Fibroblast of the aortic adventitia (primary cell): ENCODE measurements at places on chromosomes 3 and 15. TPM values are rescaled to one million over a fixed set of nuclear protein-coding genes. Genes with fewer than 3 reads are reported as not detected.

- DNase-seq = peak; percentile 64
Measured at GRCh38 chr3:4474683-4475490, 7.8 kb upstream of the SUMF1 start.

Gene ALS2CL
- total RNA-seq = 0.16 and 0.18 TPM in 2 replicates

- DNase-seq = no peak
Measured at GRCh38 chr3:20652231-20652986, 466.4 kb upstream of the SGO1 start.

- no peak for DNase-seq
Measured at GRCh38 chr15:74137537-74137894, 7.1 kb downstream of the ISLR2 start.

- no peak for DNase-seq
Measured at GRCh38 chr3:149581248-149581647, 76.6 kb downstream of the WWTR1 start.

Gene GP5
- 0.09 and 0.49 TPM in 2 replicates for total RNA-seq

GRCh38 chr3:76024640-76025039, 239.3 kb upstream of the ZNF717 start:
- no peak for DNase-seq

- no peak for DNase-seq
Measured at GRCh38 chr3:116114586-116114985, 330.7 kb downstream of the LSAMP start.

DNA sequence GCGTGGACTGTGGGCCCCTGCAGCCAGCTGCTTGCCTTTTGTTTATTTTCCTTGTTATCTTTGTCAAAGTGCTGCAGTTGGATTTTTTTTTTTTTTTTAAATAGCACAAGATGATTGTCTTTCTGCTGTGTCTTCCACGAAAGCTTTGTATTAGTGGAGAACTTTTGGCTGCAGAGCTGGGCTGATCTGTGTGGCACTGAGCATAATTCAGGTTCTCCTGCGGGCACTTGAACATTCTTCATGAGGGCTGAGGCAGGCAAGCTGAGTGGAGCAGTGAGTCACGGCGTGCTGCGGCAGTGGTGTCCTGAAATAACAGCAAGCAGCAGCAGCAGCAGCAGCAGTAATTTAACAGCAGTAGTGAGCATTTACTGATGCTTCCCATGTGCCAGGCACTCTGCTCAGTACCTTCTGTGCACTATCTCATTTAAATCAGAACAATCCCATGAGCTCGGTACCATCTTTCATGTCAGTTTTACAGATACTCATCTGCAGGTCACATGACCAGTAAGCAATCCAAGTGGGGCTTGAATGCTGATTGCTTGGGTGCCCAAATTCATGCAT, 45.8 kb downstream of the MITF start:
- DNase-seq = peak; percentile 66

- DNase-seq = no peak
Measured at GRCh38 chr3:32837366-32837765, 19.6 kb downstream of the TRIM71 start.

Gene ABI3BP
- 83.2 and 108 TPM in 2 replicates for total RNA-seq

Gene CD96
- 0.09 TPM in 1 of 2 replicates, not detected in the other for total RNA-seq

Gene TEX9
- 8.3 and 12.5 TPM in 2 replicates for total RNA-seq

Gene GOLGA6L9
- total RNA-seq = 1.2 and 6.3 TPM in 2 replicates

Gene LOXL1
- total RNA-seq = 53.4 and 176 TPM in 2 replicates

DNA sequence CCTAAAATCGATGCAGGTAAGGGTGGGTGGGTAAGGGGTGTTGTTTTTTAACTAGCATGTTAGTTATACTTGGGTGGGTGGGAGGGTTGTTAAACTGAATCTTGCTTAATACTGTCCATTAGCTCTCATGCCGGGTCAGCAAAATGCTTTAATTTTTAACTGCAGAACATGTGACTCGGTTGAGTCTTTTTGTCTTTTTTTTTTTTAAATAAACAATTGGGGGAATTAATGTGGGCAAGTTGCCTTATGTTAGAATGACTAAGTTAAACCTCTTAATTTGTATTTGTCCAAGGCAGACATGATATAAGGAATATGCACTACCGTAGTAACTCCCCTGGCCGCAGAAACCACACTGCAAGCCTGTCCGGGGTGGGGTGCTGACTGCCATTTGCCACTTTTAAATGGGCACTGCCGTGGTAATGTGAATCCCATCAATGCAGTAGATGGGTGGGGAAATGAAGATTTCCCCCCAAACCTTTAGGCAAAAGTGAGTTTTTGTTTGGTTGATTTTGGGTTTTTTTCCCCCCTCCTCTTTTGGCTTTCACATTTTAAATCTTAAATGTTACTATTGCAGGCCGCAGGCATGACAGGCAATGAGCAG, 54.3 kb upstream of the CCR4 start:
- DNase-seq = no peak

DNA sequence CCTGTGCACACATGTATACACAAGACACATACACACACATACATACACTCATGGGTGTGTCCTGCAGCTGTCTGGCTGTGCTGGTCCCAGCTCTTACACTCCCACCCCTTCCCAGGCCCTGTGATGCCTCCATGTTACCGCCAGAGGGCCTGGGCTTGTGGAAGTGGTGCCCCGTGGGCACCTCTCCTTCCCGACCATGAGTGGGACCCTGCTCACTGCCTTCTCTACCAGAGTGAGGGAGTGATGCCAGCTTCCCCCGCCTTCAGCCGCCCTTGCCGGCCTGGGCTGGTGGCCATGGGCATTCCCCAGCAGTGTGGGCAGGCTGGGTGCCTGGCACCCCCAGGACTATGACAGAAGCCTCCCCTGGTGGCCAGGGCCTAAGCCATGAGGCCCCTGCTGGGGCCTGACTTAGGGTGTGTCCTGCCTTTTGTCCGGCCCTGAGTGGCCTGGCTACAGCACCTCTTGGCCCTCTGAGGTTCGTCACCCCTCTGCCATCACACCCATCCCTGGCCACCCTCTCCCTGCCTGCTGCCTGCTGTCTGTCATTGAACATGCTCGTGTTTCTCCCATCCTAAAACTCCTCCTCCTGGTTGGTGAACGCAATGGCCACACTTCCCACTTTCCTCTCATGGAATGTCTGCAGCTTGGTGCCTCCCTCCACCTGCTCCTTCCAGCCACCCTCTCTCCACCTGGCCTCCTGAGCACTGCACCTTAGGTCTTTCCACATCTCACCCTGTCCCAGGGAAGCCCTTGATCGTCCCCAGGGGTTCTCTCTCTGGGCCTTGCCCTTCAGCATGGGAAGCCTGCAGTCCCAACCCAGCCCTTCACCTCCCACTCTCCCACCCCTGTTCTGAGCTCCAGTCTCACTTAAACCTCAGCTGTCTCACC, 14.6 kb downstream of the HDAC11 start:
- DNase-seq = peak; percentile 42

- DNase-seq = peak; percentile 87
Measured at GRCh38 chr3:123723522-123724168, 138.8 kb upstream of the HACD2 start.

GRCh38 chr3:12395349-12396012, 88.8 kb upstream of the TSEN2 start:
- peak; percentile 20 for DNase-seq

Gene TMEM45A
- 13.7 and 50.6 TPM in 2 replicates for total RNA-seq

Gene STRA6
- 0.18 and 0.25 TPM in 2 replicates for total RNA-seq

GRCh38 chr3:42852441-42852840, 23.2 kb downstream of the CYP8B1 start:
- no peak for DNase-seq

- no peak for DNase-seq
Measured at GRCh38 chr15:69725275-69725674, 272.7 kb downstream of the RPLP1 start.

GRCh38 chr15:48644467-48644826, 1.1 kb downstream of the FBN1 start:
- peak; percentile 64 for DNase-seq

DNA sequence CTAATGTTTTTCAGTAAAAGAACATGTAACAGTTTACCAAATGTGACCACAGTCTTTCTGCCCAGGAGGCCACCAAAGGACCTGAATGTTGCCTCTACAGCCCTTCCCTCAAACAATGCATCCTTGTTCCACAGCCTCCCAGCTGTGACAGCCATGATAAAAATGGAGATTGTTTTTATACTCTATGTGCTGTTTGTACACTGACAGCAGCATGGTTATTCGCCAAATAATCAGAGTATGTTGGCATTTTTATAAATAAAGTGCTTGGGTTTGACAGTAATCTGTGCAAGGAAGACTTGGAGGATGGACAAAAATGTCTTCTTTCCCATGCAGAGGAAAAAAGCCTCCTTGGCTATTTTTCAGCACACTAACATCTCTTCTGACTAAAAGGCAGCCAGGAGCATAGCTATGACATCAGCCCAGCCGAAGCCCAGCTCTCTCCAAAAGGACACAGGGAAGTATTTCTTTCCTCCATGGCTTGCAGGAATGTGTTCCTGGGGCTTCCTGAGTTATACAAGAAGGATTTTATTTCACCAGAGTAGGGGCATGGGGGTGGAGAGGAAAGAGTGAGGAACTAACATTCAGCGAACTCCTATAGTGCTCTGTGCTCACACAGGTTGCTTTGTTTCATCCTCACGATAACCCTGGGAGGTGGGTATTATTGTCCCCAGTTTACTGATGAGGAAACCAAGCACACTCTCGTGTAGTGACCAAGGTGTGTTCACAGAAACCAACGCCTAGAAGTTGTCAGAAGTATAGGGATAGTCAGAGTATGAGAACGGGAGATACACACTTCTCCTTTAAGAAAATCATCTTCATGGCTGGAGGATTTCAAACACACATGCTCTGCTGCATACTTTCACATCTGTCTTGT, 339.7 kb downstream of the MECOM start:
- DNase-seq = peak; percentile 92

Gene CISH
- total RNA-seq = 0.98 and 1.4 TPM in 2 replicates

DNA sequence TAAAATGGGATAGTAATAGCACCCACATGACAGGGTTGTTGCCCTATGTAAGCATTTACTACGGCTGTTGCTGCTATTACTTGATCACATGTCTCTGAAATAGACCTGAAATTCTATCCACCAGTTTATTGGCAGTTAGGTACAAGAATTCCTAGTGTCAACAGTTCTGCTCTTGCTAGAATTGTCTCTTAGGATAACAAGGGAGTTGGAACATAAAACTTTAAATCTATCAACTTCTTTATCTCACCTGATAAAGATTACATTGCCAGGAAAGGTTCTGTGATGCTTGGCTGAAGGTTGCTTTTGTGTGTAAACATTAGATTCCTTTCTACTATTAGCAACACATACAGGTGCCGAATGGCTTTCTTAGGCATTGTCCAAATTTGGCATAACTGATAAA, 38.7 kb downstream of the ATP13A4 start:
- DNase-seq = no peak

- peak; percentile 98 for DNase-seq
Measured at GRCh38 chr3:157088601-157089454, 71.1 kb downstream of the CCNL1 start.

- DNase-seq = no peak
Measured at GRCh38 chr3:166187237-166187636, 350.0 kb upstream of the BCHE start.

DNA sequence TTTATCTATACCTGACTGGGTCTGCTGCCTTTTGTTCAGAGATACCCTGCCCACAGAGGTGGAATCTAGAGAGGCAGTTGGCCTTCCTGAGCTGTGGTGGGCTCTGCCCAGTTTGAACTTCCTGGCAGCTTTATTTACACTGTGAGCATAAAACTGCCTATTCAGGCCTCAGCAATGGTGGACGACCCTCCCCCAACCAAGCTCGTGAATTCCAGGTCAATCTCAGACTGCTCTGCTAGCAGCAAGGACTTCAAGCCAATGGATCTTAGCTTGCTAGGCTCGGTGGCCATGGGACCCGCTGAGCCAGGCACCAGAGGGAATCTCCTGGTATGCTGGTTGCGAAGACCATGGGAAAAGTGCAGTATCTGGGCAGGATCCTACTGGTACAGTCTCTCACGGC, 270.2 kb downstream of the CADM2 start:
- no peak for DNase-seq

GRCh38 chr15:61764981-61765380, 295.3 kb downstream of the VPS13C start:
- DNase-seq = no peak

- DNase-seq = no peak
Measured at GRCh38 chr3:180615954-180616353, 14.0 kb downstream of the TTC14 start.

Gene AAGAB
- 43.7 and 95.6 TPM in 2 replicates for total RNA-seq

Gene DBR1
- total RNA-seq = 17.5 and 26.6 TPM in 2 replicates

DNA sequence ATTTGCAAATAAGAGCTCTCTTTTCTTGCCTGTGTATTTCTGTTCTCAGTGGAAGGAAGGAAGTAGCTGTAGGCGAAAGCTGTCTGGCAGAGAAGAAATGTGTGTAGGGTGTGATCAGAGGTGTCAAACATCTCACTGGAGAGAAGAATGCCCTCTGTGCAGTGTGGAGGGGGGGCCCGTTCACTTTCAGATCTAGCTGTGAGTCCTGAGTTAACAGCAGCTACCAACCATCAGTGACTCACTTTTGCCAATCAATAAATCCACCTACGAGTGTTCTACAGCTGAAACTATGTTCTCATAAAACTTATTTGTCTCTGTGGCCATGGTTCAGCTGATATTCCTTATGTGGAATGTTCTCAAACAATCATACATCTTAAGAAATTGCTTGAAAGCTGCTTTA, 103.7 kb downstream of the FRMD4B start:
- no peak for DNase-seq

Gene COL6A6
- 18.6 and 20.7 TPM in 2 replicates for total RNA-seq

Gene CMTM8
- total RNA-seq = 1.1 TPM in 1 of 2 replicates, not detected in the other

- DNase-seq = no peak
Measured at GRCh38 chr3:38190481-38190881, 25.1 kb downstream of the OXSR1 start.

Gene ACOX2
- 19.2 and 29.5 TPM in 2 replicates for total RNA-seq

GRCh38 chr15:39427705-39428104, 153.2 kb upstream of the THBS1 start:
- no peak for DNase-seq

Gene A4GNT
- total RNA-seq = not detected in 2 replicates

- no peak for DNase-seq
Measured at GRCh38 chr15:41892621-41893421, 1.0 kb downstream of the SPTBN5 start.

DNA sequence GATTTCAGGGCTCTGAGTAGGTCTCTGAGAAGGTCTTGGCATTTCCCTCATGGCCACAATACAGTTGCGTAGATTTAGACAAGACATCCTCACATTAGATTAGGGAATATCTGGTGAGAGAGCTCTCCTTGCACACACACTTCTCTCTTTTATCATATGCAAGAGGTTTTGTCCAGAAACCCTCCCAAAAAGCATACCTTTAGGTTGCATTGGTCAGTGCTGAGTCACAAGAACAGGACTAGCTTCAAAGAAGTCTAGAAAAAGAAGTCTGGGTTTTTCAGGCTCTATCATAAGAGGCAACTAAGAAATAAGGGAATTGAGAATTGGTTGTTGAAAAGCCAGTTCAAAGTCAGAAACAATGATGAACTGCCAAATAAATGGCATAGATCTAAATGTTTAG, 40.1 kb upstream of the MITF start:
- no peak for DNase-seq
